ENCODE measurements at places on chromosomes 1 and 21.
A peak's percentile ranks its signal among the peaks of the same experiment; 100 is the strongest.

DNA sequence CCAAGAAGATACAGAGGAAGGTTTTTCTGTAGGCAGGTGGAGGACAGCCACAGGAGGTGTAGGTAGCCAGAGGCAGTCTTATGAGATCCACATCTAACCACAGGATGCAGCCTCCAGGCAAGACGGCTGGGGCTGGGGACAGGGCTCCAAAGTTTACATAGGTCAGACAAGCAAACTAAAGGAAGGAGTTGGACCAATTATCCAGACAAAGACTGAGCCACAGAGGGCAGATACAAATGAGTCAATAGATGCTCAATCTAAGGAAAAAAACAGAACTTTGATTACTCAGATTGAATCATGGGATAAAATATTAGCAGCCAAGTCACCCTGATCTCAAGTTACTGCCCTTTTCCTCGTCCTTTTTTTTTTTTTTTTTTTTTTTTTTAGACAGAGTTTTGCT is 91.6 kb downstream of the RGS7 start:
- no peak for DNase-seq

DNA sequence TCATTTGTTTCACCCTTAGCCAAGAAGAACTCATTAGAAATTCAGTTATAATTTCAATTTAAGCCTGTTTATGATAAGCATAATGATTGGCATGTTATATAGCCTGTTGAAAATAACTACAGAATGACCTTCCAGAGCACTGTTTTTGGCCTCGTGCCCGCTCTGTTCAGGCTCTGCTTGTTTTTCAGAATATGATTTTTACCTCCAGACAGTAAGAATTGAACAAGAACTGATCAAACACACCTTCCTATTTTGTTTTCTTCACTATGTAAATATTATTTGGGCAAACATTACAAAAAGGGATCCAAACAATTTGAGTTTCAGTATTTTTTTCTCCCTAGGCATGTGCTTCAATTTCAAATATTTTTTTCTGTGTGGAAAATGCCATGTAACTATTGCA is 48.1 kb upstream of the ANGPTL1 start:
- no peak for DNase-seq

DNA sequence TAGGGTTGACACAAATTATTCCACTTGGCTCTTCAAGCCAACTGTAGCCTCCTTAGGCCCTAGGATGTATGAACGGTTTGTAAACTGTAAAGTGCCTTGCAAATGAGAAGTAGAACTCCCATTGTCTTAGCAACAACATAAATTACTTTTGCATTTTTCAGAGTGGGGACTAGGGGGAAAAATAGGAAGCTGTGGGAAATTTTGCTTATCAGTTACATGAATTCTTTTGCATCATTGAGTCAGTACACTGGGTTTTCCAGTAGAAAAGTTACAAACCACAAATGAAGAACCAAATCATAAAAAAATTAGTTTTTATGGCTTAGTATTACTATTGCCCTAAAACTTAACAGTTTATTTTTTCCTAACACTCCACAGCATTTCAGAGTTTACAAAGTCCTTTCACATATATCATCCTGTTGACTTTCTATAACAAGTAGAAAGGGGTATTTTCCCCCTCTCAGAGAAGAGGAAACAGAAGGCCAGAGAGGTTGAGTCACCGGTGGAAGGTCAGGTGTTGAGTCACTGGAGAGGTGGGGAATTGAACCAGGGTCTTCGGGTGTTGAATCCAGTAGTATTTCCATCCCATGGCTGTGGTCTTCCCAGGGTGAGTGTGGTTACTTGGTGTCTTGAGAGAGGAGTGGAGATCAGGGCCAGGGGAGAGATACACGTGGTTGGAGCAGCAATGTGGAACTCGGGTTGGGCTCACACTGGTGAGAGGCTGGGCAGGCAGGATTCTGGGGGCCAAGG is 71.9 kb upstream of the USP24 start:
- no peak for DNase-seq

DNA sequence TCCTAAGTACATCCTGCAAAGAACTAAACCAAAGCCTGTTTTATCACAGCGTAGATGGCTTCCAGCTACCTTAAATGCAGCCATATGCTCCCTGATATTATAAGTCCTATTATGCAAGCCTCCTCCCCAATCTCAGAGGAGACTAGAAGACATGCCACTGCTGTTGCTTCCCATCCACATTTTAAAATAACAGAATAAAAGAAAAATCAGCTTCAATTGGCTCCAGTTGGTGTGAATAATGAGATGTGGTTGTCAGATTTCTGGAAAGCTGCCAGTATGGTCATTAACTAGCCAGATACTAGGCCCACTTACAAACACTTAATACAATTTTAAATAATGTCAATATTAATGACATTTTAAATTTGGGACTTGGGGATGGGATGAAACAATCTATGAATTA is 25.7 kb downstream of the WARS2 start:
- DNase-seq = no peak

DNA sequence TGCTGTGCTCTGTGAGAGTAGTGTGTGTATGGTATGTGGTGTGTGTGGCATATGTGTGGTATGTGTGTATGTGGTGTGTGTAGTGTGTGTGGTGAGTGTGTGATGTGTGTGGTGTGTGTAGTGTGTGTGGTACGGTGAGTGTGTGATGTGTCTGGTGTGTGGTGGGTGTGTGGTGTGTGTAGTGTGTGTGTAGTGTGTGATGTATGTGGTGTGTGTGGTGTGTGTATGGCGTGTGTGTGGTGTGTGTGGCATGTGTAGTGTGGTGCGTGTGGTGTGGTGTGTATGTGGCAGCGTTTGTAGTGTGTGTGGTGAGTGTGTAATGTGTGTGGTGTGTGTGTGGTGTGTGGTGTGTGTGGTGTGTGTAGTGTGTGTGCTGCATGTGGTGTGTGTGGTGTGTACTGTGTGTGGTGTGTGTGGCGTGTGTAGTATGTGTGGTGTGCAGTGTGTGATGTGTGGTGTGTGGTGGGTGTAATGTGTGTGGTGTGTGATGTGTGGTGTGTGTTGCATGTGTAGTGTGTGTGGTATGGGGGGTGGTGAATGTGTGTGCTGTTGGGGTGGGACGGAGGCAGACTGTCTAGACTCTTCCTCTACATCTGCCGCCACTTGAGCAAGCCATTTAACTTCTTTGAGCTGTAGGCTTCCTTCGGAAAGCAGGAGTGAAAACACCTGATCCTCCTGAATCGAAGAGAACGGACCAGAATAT is 33.5 kb downstream of the GPA33 start:
- no peak for DNase-seq

DNA sequence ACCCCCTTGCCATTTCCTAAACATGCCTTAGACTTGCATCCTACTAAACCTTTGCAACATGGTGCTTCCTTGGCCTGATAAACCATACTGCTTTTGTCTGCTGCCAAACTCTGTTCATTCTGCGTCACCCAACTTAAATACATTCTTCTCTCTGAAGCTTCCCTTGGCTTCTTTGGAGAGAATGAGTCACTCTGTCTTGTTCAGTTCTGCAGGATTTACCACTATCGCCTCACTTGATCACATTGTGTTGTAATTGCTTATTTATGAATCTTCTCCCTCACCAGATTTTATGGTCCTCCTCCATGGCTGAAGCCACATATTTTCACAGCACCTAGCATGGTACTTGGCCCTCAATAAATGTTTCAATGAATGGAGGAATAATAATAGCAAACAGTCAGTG is 21.7 kb upstream of the TUT4 start:
- no peak for DNase-seq

GRCh38 chr1:31587720-31588423 is 11.6 kb downstream of the TINAGL1 start:
- peak; percentile 29 for DNase-seq

DNA sequence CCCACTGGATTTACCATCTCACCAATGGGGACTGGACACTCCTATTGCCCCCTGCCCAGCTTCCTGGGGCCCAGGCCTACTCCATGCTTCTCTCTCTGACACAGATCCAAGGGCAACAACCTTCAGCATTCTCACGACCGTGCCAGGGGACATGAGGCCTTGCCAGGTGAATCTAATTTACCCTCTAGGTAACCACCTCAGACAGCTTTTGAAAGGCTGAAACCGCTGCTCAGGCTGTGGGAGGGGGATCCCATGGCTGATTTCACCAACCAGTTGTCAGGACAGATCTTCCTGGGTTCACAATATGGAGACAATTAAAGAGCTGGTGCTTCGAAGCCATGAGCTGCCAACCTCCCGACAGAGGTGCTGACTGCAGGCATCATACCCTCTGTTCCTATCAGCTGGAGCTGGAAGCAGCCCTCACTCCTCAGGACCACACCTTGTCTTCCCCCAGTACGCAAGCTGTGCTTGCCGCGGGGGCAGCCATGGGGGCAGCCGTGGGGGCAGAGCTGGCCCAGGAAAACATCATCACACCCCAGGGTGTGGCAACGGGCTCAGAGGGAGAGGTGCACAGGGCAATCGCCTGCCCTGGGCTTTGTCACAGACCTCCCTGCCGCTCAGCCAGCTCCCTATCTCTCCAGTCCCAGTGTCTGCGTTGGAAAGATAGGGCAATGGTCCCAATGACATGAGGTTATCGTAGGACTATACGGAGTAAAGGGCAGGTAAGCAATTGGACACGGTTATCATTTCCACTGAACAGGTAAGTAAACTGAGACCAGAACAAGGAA is 120.2 kb downstream of the DMRTB1 start:
- no peak for DNase-seq

DNA sequence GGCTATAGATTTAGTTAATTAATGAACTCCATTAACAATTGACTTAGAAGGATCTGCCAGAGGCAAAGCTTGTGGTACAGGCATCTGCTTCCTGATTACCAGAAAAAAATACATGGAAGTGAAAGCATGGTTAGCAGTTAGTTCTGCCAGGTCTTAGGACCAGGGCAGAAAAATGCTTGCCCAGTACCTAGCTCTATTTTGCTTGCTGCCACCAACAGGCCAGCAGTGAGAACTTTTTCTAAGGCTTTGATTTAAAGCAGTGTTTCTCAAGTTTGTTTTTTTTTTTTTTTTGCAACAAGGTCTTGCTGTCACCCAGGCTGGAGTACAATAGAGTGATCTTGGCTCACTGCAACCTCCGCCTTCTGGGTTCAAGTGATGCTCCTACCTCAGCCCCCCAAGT is 16.4 kb upstream of the MTF1 start:
- no peak for DNase-seq

GRCh38 chr1:24978383-24979032 is 48.4 kb upstream of the RUNX3 start:
- no peak for DNase-seq

DNA sequence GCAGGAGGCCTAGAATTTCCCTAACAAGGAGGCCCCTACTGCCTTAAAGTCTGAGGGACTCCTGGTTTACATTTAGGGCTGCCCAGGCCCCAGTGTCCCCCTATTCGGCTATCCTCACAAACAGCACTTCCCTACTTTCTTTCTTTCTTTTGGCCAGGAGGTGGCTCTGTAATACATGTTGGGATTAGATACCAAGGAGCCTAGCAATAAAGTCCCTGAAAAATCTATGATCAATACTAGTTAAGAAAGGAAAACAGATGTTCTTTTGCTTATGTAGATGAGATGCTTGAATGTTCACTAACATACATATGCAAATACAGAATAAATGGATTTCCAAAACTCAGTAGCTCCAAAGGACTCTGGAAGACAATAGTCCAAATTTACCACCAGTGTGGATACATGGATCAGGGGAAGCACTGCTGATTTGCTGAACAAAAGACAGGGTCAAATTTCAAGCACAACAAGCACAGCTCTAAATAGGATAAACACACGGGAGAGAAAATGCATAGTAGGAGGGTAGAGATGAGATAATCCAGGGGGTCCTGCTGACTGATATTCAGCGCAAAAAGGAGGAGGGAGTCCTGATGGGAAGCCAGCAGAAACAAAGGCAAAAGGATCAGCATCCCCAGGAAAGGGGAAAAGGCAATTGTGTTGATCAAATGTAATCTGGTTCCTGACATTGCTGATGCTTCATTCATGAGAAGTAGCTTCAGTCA is 240.0 kb downstream of the NUF2 start:
- peak; percentile 79 for DNase-seq

Measured in NCI-H345 (cell line).